ENCODE measurements at places on chromosomes 7 and 10. TPM values are rescaled to one million over a fixed set of nuclear protein-coding genes. Genes with fewer than 3 reads are reported as not detected.

DNA sequence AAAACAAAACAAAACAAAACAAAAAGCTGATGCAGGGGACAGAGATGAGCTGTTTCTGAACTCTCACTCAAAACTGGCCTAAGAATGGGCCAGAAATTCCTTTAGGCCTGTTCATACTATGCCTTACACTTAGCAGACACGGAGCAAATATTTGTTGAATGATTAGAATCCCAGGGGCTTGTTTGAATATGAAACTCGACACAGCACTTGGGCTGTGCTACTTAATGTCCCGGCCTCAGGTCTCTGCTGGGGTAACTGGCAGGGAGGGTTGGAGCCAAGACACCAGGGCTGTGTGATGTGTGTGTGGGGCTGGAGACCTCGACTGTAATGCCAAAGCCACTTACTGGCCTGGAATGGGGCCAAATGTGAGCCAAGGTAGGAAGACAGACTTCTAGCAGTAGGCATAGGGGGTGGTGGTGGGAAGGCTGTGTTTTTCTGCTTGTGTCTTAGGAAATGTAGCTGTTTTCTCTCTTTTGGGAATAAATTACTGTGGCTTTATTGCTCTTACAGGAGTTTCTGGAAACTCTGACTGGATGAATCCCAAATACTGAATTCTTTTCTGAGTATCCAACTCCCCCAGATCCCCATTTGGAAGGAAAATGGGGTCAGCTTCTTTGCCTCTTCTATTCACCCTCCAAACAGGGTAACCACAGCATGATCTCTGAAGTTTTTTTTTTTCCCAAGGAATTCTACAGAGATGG, 66.7 kb downstream of the EMX2 start:
- no peak for DNase-seq

DNA sequence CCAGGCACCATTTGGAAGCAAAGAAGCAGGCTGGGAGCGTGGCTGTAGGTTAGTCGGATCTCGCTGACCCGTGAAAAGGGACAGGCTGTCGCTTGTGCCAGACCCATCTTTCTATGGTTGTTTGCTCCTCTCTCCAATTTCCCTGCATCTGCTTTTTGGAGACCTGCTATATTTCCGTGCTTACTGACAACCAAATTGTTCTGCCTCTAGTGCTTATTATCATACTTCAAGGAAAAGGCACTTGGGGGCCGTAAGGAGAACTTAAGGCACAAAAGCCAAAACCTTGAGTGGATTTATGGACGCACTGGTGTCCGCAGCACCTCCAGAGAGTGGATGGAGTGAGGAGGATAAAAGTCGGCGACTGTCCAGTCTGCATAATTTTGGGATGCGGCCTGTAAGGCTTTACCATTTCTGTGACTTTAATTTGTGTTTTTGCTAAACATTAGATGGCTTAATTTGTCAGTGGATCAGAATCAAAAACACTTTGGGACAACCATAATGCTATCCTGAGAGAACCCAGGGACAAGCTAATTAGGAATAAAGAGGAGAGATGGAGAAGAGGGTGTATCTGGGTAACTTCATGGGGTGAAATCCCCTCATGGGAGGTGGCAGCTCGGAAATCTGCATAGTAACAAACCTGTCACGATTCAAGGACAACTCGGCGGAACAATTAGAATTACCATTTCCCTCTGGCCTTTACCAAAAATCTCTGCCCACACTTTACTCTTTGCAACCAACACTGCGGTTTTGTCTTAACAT, 206.7 kb downstream of the HDAC9 start:
- no peak for DNase-seq

DNA sequence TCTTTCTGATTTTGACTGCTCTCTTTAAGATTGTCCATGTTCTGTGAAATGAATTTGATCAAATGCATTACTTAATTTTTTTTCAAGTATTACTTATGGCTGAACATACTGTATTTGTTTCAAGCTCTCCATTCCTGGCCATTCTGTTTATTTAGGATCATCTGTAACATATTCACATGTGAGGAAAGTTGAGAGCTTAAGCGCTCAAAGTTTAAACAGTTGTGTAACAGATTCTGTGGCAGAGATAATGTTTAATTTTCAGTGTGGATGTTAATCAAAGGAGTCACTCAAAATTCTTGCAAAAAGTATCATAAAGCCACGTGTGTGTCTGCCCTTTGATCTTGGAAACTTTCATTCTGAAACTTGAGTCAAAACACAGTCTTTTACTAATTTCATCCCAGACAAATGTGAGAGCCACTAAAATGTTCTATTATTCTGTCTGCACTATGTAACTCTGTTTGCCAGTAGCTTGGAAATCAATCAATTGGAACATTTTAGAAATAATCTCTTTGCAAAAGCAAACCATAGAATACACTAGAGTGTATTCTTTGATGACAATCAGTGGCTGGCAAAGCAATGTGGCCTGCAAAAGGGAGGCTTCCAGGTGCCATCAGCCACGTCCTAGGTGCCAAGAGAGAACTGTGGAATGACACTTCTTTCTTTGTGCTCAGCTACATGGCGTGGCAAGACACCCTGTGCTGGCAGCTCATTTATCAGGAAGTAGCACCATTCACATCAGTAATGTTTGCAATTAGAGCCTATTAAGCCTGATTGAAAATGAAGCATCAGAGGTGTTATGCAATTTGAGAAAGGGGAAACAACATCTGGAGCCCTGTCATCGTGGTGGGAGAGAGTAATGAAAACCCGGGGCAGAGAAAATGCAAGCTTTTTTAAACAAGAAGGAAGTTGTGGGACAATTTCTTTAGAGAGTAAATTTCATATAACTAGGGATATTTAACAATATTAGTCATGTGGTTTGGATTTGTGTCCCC, 40.9 kb downstream of the ARL5B start:
- DNase-seq, result no peak

DNA sequence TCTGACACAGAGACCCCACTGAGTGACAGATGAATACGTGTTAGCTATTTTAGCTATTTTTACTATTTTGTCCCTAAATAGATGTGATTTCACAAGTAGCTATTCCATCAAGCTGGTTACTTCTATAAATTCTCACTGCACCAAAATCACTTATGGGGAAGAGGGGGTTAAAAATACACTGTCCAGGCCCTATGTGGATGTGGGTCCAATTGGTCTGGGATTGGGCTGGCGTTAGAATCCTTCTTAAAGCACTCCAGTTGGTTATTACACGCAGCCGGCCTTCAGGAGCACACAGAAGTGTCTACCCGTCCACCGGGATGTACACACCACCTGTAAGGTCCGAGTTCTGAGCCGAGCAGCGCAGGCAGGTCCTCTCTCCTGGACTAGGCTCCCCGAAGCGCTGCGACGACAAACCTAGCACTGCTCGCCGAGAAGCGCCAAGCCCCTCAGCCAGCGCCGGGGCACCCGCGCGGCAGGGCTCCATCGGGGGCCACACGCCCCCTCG, 222.3 kb upstream of the MKLN1 start:
- no peak for DNase-seq

DNA sequence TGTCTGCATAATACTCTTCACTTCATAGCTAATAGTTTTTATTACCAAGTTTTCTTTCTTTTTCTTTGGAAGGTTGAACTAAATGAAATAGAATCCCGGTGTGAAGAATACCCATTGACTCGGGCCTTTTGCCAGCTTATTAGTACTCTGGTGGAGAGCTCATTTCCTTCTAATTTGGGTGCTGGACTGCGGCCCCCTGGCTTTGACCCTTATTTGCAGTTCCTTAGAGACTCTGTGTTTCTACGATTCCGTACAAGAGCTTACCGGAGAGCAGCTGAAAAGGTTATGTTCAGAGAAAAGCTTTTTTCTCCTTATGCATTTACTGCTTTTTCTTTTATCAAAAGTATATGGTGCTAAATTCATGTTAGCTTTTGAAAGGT, 40.2 kb downstream of the NUP205 start:
- DNase-seq, result no peak

- no peak for DNase-seq
Observed at GRCh38 chr7:27961255-27961654, 219.3 kb downstream of the JAZF1 start.

- DNase-seq, result no peak
Observed at GRCh38 chr7:77205706-77206105, 6.1 kb upstream of the FGL2 start.

DNA sequence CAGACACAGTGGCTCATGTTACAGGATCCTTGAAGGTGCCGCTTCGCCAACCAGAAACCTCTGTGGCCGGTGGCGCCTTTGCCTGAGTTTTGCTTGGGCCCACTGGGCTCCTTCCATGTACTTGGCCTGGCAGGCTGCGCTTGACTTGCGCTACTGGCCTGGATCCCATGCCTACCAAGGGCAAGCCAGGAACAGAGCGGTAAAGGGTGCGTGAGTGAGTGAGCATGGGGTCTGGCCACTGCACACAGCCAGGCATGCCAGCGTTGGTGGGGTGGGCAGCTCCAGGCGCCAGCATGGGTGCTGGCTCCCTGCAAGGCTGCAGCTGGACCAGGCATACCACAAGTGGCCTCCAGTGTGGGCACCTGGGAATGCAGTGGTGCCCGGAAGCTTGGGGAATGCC, 16.3 kb upstream of the TSPAN15 start:
- no peak for DNase-seq

DNA sequence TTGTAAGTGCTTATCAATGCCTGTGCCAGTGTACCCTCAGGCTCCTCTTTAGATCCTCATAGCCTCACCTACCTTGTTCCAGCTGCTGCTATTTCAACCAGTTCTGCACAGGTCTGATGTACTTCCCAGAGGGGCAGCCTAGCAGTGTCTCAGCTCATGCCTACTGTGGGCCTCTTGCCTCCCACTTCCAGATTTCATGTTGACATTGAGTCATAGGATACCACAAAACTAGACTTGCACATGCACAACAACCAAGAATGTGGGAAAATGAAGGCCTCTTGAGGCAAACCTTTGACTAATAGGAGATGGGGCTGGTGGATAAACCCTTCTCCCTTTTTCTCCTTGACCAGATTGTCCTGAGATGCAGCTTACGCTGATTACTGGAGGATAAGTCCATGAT, 31.0 kb downstream of the PON3 start:
- DNase-seq, result no peak

DNA sequence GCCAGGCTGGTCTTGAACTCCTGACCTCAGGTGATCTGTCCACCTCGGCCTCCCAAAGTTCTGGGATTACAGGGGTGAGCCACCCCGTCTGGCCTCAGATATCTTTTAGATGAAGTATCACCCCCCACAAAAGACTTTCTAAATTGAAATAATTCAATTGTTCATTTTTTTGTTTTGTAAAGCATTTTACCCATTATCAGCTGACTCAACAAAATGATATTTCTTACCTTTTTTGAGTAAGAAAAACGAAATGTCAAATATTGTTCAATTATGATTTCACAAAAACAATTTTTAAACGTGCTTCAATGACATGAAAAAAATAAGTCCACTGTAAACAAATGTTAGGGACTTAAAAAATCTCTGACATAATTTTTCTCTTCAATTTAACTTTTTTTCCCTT, 822 bp upstream of the PRPF18 start:
- DNase-seq, result no peak

DNA sequence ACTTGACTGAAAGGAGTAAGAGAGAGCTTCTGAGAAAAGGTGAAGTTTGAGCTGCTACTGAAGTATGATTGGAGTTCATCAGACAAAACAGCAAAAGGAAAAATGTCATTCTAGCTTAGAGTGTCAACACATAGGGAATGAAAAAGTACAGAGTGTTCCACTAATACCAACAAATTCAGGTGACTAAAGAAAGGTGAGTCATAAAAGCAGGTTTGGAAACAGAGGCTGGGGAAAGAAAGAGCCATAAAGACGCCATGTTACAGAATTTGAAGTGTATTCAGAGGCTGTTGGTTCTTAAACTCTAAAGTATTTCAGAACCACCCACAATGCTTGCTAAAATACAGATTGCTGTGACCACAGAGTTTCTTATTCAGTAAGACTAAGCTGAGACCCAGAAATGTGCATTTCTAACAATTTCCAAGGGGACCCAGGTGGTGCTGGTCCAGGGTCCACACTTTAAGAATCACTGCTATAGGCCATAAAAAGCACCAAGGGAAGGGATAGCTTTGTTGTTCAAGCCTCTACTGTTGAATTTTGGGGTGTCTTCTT, 143.1 kb downstream of the ELAPOR2 start:
- DNase-seq, result no peak

DNA sequence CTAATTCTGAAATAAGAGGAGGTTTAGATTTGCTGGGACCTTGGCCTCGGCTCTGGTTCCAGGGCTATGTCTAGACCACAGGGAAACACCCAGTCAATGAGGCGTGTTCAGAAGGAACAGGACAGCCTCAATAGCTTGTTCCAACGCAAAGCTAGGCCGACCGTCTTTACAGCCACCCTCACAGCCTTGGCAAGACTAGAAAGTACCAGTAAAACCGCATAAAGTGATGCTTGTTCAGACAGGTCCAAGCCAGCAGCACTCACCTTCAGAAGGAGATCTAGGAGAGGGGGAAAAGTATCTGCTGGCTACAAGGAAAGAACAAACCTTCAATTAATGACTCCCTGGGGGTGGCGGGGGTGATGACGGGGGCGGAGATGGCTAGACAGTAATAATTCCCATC, 50.1 kb upstream of the LMTK2 start:
- no peak for DNase-seq

DNA sequence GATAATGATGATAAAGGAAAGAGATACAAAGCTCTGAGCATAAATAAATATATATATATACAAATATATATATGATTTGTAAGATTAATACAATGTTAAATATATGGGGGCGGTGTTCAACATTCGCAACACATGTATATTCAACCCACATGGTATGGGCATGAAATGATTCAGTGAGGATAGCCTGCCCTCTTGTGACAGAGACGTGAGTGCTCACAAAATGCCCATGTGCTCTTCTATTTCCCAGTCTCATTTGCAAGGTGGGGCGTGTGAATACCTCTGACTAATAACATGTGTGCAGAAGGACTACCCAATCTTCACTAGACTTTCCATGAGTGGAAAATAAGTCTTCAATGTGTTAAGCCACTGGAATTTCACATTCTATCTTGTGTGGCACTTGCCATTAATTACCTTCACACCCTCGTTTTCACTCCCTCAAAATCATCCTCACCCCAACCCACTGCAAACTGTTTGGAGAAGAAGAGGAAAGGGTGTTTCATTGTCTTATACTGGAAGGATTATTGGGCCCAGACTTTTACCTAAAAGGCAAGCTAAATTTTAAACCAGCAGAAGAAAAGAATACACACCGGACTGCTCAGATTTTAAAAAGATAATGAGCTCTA, 26.9 kb downstream of the ASAH2 start:
- DNase-seq, result no peak

DNA sequence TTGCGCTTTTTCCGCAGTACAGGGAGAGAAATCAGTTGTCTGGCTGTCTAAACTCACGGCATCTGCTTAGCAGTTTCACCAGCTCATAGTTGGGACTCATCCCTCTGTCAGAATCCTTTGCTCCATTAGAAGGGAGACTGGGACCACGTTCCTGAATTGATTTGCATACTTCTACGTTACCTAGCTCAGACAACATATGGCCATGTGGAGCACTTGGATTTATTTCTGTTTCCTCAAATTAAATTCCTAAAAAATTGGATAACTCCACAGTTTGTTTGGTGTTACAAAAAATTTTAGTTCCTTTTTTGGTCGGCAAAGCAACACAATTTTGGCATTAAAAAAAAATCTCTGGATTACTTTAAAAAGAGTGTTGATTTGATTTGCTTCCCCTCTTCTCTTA, 614.0 kb downstream of the AUTS2 start:
- DNase-seq, result no peak

LRRC17 gene
- 22.3 TPM for total RNA-seq

INA gene
- total RNA-seq, result not detected

SFMBT2 gene
- total RNA-seq, result 8.5 TPM

ST8SIA6 gene
- 1.5 TPM for total RNA-seq

PARP12 gene
- 51.6 TPM for total RNA-seq

SERPINE1 gene
- 542 TPM for total RNA-seq

MSMB gene
- not detected for total RNA-seq

ADO gene
- total RNA-seq, result 22.8 TPM

GJD4 gene
- total RNA-seq, result not detected

All from thoracic aorta (tissue), 2 donors.